G401 (cell line): ENCODE measurements at places on chromosomes 2 and 18.

DNA sequence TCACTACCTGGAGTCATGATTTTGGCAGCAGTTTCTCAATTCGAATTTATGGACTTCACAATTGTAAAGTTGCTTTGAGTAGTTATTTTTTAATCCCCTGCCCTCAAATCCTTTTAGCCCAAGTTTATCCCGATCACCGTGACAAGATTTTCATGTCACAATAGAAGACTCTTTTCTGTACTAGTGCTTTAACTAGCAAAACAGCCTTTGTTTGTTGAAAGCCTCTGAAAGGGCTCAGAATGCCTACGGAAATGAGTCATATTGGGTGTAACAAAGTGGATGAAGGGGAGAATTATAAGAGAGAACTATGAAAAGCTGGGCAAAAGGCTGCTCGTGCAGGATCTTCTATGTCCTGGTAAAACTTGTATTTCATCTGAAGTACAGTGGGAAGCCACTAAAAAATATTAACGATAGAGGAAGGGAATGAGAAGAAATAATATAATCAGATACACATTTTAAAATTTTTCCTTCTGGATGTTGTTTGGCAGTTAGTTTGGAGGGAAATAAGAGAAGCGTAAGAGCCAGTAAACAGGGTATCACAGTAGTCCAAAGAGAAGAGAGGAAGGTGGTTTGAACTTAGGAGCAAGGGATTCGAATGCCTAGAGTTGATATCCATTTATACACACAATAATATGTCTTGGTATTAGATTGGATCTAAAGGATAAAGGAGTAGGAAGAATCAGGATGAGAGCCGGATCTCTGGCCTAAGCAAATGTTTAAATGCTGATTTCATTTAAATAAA lies 114.9 kb downstream of the GALNT13 start:
- DNase-seq, result no peak

DNA sequence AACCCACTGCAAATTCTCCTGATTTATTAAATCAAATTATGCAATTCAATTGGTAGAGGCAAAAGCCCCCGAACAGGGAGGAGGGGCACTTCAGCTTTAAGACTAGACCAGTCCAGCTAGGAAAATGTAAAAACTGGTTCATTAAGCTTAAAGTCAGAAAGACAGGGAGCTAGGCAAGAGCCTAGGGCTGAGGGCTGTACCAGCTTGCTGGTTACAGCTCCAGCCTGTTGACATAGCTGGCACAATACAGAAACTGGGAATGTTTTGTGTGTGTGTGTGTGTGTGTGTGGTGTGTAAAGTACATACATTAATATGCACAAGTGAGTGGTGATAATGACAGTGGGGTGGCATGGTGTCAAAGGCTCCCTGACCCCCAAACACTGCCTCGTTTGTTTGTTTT lies 307.0 kb upstream of the CELF4 start:
- no peak for DNase-seq

- DNase-seq, result no peak
These were observed 69.1 kb downstream of the LRRFIP1 start for GRCh38 chr2:237696461-237696860.

DNA sequence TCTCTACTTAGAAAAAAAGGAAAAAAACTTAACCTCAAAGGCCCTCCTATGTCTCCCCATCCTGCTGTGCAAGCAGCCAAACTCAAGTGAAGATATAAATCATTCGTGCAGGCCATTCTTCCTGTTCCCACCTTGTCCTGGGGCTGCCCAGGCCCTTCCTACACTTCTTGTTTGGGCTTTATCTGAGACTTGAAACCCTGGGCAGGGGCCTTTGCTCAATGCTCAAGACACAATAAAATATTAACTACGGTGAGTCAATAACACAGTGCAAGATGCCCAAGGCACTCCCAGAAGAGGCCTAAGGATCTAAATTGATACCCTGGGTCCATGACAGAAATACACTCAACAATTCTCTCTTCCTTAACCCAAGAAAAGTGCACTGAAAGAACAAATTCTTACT lies 67.6 kb downstream of the TBC1D8 start:
- DNase-seq, result no peak

DNA sequence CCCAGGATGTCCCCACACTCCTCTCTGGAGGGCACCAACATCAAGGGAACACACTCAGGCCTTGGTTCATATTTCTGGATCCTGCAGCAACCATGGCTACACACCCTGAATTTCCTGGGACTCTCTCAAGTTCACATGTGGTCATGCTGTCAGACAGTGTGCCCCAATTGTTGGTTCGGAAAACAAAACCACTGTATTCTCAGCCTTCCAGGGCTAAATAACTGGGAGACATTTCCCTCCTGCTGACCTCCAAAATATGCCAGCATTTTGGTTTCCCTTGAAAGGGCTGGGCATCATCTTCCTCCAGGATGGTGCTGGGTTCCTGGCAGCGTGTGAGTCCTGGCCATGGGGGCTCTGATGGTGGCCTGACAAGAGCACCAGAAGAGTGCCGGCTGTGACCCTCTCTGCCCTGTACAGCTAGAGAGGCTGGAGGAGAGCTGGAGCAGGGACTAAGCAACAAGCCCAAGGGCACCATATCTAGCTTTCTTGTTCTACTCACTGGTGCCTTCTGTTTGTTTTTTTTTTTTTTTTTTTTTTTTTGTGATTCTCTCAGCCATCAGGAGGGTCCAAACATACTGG lies 37.5 kb upstream of the WIPF1 start:
- no peak for DNase-seq

DNA sequence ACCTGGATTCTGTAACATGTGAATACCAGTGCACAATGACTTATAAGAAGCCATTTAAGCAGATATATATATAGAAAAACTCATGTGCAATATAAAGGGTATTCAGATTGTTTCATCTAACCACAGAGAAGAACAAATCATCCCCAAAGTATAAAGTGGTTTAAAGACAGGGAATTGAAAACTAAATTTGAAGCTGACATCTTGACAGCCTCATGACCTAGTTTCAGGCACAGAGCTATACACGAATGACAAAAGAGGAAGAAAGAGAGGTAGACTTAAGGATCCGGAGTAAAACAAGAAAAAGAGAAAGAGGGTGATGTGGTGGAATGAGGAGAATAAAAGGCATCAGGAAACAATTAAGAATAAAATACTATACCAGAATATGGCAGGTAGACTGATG lies 194.5 kb downstream of the EPHA4 start:
- no peak for DNase-seq

- peak; percentile 57 for DNase-seq
These were observed 273.6 kb downstream of the PAX3 start for GRCh38 chr2:222024932-222025880.

GRCh38 chr2:36729067-36729466 lies 32.6 kb downstream of the VIT start:
- DNase-seq, result no peak

- DNase-seq, result no peak
These were observed 27.0 kb upstream of the LPIN1 start for GRCh38 chr2:11719230-11719977.

GRCh38 chr2:223786236-223786635 lies 51.1 kb downstream of the AP1S3 start:
- no peak for DNase-seq

- no peak for DNase-seq
These were observed 1107.2 kb downstream of the DPP10 start for GRCh38 chr2:115549611-115550130.

DNA sequence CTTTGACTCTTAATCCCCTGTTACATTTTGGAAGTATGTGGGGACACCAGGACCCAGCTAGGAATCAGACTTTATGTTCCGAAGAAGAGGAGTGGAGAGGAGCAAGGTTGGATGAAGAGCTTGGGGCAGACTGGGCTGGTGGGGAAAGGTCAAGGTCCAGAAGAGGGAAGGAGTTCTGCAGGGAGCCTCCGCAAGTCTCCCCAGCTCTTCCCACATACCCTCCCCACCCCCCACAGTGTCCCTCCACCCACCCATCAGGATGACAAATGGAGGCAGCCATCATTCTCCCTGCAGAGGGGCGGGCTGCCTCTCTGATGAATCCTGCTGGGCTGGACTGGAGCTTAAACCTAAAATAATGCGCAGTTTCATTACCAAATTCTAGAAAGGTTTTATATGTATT lies 77.2 kb downstream of the ACKR3 start:
- no peak for DNase-seq

GRCh38 chr2:30826481-30826880 lies 19.2 kb upstream of the CAPN13 start:
- no peak for DNase-seq

- no peak for DNase-seq
These were observed 3.7 kb downstream of the KLHL14 start for GRCh38 chr18:32769071-32769585.

DNA sequence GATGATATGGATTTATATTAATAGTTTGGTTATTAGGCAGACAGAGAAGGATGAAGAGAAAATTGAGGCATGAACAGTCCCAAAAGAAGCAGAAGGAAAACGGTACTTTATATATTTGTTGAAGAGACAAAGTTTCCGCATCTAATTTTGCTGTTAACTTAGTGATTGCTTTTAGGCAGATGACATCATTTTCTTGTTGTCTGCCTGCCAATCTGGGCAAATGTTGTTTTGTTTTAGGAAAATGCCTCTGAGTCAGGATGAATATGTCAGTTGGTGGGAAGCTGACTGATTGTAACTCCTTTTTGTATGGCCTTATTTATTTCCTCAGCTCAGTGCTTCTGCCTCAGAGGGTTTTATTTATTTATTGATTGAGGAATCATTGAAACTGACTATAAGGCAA lies 52.5 kb upstream of the CAVIN2 start:
- no peak for DNase-seq

- no peak for DNase-seq
These were observed 202.8 kb downstream of the VAPA start for GRCh38 chr18:10116574-10116973.

GRCh38 chr2:157839162-157839801 lies 36.8 kb downstream of the ACVR1 start:
- DNase-seq, result peak; percentile 45

GRCh38 chr2:43034242-43034619 lies 192.2 kb downstream of the ZFP36L2 start:
- no peak for DNase-seq

DNA sequence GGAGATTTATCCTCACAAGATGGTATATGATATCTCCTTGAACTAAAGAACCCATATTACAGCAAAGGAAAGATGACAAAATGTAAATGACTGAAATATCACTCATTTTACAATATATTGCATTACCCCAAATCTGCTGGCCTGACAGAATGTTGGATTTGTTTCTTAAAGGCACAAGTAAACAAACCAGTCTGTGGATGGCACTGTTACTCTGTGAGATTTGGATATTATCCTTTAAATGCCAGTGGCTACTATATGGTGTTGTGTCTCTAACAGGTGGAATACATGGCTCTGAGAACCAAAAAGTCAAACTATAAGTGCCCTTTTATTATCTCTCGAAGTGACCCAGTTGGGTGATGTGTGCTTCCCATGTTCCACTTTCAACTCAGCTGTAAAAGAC lies 125.7 kb downstream of the PDE1A start:
- DNase-seq, result no peak

DNA sequence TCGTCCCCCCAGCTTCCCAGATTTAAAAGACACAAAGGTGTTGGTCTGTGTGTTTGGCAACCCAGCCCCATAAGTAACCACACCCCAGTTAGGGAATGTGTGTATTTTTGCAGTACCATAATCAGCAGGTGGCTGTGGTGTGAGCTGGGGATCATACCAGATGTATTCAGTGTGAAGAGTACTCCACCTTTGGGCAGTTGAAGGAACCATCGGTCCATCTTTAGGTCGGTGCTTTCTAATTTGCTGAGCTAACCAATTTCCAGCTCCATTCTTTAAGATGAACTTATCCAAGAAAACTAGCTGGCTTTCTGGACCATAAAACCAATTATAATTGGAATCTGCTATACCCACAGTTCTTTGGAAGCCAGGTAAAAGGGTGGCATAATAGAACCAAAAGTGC lies 3.2 kb downstream of the DSEL start:
- DNase-seq, result no peak

GRCh38 chr2:230975927-230976326 lies 20.0 kb upstream of the SPATA3 start:
- DNase-seq, result no peak

DNA sequence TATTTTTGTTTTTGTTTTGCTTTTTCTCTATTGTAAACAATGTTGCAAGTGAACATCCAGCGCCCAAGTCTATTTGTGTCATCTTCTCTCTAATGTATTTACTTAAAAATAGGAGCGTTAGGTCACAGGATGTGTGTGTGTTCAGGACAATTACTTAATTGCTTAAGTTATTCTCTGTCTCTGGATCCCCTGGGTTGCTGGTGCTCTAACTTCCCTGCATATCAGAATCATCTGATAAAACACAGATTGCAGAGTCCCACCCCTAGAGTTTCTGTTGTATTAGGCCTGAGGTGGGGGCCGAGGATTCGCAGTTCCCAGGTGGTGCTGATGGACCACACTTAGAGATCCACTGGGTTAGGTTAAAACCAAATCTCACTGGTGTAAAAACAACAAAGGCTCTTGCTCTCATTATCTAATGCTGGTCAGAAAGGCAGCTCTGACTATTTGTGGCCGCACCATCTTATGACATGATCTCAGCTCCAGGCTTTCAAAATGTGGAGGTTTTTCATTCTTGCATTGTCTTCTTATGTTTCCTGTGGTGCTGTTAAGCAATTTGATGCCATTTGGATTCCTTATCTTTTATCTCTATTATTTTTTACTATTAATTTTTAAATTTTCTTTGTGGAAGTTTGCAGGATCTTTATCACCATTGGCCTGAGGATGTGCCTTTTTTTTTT lies 87.7 kb downstream of the CLIP4 start:
- DNase-seq, result no peak

DNA sequence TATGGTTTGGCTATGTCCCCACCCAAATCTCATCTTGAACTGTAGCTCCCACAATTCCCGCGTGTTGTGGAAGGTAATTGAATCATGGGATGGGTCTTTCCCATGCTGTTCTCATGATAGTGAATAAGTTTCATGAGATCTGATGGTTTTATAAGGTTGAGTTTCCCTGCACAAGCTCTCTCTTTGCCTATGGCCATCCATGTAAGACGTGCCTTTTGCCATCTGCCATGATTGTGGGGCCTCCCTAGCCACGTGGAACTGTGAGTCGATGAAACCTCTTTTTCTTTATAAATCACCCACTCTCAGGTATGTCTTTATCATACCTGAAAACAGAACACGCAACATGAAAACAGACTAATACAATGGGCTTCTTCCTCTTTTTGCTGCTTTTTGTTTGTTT lies 11.2 kb upstream of the C1D start:
- no peak for DNase-seq
